ENCODE measurements at places on chromosomes 3 and 15. TPM values are rescaled to one million over a fixed set of nuclear protein-coding genes. Genes with fewer than 3 reads are reported as not detected.

Gene TMEM158
- total RNA-seq = 0.26 TPM

Gene STIMATE
- total RNA-seq = 14.7 TPM

Gene EPHA3
- 0.94 TPM for total RNA-seq

Gene SENP5
- 54.0 TPM for total RNA-seq

Gene EFHB
- total RNA-seq = 0.61 TPM

Gene DLL4
- total RNA-seq = 0.43 TPM

Gene CNOT10
- total RNA-seq = 23.9 TPM

Gene SAMD7
- not detected for total RNA-seq

Gene CORO2B
- total RNA-seq = not detected

Gene SNURF
- total RNA-seq = 7.5 TPM

Gene PYGO1
- 22.0 TPM for total RNA-seq

Gene LNP1
- 10.5 TPM for total RNA-seq

Gene GOLGA8N
- total RNA-seq = 1.4 TPM

Gene MYLK
- 3.2 TPM for total RNA-seq

Gene KIF15
- 41.9 TPM for total RNA-seq

Gene LDHAL6B
- not detected for total RNA-seq

Gene CCDC50
- 23.4 TPM for total RNA-seq

Gene ARPP21
- 9.9 TPM for total RNA-seq

Gene CGNL1
- total RNA-seq = 5.5 TPM

Gene CCDC39
- not detected for total RNA-seq

Gene CLDN11
- total RNA-seq = 0.33 TPM

Gene CFAP161
- not detected for total RNA-seq

Gene SAMMSON
- total RNA-seq = not detected

Gene GPR62
- not detected for total RNA-seq

Gene SOX14
- not detected for total RNA-seq

Data from SJCRH30 (cell line).